ENCODE measurements at places on chromosomes 12 and 14. TPM values are rescaled to one million over a fixed set of nuclear protein-coding genes. Genes with fewer than 3 reads are reported as not detected.

The CLEC1B gene
- not detected for total RNA-seq

The KLRF1 gene
- not detected for total RNA-seq

The CHGA gene
- total RNA-seq: not detected

The KRT73 gene
- total RNA-seq: not detected

The RPL10L gene
- not detected for total RNA-seq

- no peaks in the 10 kb centered on the region for H3K36me3 ChIP-seq
- H3K27ac ChIP-seq: no peak overlapping the region
- H3K4me3 ChIP-seq: no peak overlapping the region
- no peak for DNase-seq
These were observed 64.3 kb upstream of the RBM19 start for GRCh38 chr12:114030451-114030850.

GRCh38 chr12:12470751-12471306 is 91.8 kb downstream of the DUSP16 start:
- DNase-seq: no peak
- no peak overlapping the region for H3K4me3 ChIP-seq
- peaks cover 76% of the 10 kb centered on the region for H3K4me1 ChIP-seq
- H3K27ac ChIP-seq: peak overlapping the region; percentile 31
- H3K27me3 ChIP-seq: no peaks in the 10 kb centered on the region
- peaks cover 48% of the 10 kb centered on the region for H3K36me3 ChIP-seq

DNA sequence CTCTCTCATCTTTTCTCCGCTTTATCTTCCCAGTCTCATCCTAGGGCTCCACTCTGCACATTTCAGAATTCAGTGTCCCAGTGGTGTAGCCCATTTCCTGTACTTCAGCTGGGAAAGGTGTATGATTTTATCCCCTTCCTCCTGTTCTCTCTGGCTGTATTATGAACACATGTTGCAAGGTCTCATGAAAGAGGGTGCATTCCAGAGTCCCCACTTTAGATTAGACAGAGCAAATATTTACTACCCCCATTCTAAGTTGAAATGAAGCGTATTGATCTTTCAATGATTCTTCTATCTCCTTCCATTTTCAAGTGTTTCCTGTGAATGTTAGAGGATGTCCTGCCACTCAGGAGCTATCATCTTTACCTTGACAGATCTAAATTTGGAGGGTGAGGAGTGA is 123.2 kb downstream of the WIF1 start:
- H3K4me1 ChIP-seq: no peaks in the 10 kb centered on the region
- no peak for DNase-seq
- H3K36me3 ChIP-seq: no peaks in the 10 kb centered on the region
- H3K27me3 ChIP-seq: no peaks in the 10 kb centered on the region

DNA sequence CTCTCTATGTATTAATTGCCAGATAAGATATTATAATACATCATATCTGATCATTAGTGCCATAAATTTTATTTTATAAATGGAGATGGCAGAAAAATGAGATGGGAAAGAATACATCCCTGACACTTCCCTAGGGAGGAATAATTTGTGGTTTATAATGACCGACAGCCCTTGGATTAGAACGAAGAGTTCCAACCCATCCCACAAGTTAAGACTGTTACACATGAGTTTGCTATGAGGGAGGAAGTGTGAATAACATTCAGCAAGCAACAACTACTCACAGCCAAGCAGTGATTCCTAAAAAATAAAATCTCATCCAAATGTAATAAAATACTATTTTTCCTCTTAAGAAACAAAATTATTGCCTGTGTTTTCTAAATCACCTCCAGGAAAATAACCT is 299.0 kb downstream of the CCDC91 start:
- no peak overlapping the region for H3K4me3 ChIP-seq
- no peak for DNase-seq
- no peak overlapping the region for H3K27ac ChIP-seq
- H3K27me3 ChIP-seq: no peaks in the 10 kb centered on the region
- H3K36me3 ChIP-seq: no peaks in the 10 kb centered on the region

DNA sequence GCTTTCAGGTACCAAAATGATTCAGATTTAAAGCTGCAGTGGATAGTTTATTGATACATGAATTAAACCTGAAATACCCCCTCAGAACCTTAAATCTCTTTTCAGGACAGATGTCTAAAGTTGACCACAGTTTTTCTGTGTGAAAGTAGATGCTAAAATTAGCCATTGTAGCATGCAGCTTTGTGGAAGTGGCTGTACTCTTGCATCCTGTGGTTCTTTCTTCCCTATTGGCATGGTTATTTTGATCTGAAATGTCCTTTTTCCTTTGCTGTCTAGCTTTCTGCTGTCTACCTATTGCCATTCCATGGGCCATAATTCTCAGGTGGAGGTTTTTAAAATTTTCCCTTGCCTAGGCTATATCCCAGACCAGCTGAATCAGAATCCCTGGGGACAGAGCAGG is 455.6 kb downstream of the ZFP36L1 start:
- H3K4me3 ChIP-seq: no peak overlapping the region
- no peaks in the 10 kb centered on the region for H3K36me3 ChIP-seq
- H3K27ac ChIP-seq: no peak overlapping the region
- H3K4me1 ChIP-seq: peaks cover 10% of the 10 kb centered on the region
- H3K27me3 ChIP-seq: no peaks in the 10 kb centered on the region

Data from activated T-helper 1 cell treated with anti-CD3 and anti-CD28 coated beads, Interleukin-12 subunit alpha, Interleukin-12 subunit beta, Interleukin-2, Interleukin-4 antibody, amounts not matched to agents 30 ng/mL and 10 ng/mL and 1 ng/mL, durations not matched to agents 14 hours and 24 hours and 36 hours (primary cell).